ENCODE measurements at places on chromosomes 2 and 18. TPM values are rescaled to one million over a fixed set of nuclear protein-coding genes. Genes with fewer than 3 reads are reported as not detected.

The CABYR gene
- total RNA-seq: 5.6 TPM

The CPO gene
- total RNA-seq: under 0.01 TPM

The SIX3 gene
- total RNA-seq: not detected

The HAAO gene
- 2.8 TPM for total RNA-seq

The SAG gene
- not detected for total RNA-seq

The UGT1A3 gene
- not detected for total RNA-seq

The SGPP2 gene
- total RNA-seq: not detected

The IL36B gene
- total RNA-seq: not detected

The TEX44 gene
- not detected for total RNA-seq

The ACTR1B gene
- total RNA-seq: 69.9 TPM

The FEV gene
- total RNA-seq: not detected

The EPB41L3 gene
- total RNA-seq: 37.0 TPM

The TMEM182 gene
- 3.9 TPM for total RNA-seq

The HRH4 gene
- total RNA-seq: under 0.01 TPM

The ZNF521 gene
- total RNA-seq: 23.6 TPM

The STPG4 gene
- 0.33 TPM for total RNA-seq

The KIF1A gene
- not detected for total RNA-seq

The TEKT4 gene
- total RNA-seq: not detected

The BIN1 gene
- total RNA-seq: 119 TPM

The ALPP gene
- not detected for total RNA-seq

The RAPGEF4 gene
- 1.3 TPM for total RNA-seq

The NCKAP5 gene
- total RNA-seq: 2.6 TPM

The SLC19A3 gene
- 0.17 TPM for total RNA-seq

The LYPD6B gene
- total RNA-seq: not detected

The DYSF gene
- not detected for total RNA-seq

The SLC9A4 gene
- total RNA-seq: not detected

The DNAJC5G gene
- total RNA-seq: not detected

The REEP1 gene
- total RNA-seq: not detected

The MOGAT1 gene
- total RNA-seq: not detected

The UNC80 gene
- total RNA-seq: under 0.01 TPM

The GCKR gene
- total RNA-seq: 0.26 TPM

The EML6 gene
- 1.3 TPM for total RNA-seq

The FAHD2B gene
- 7.3 TPM for total RNA-seq

The NIF3L1 gene
- total RNA-seq: 21.0 TPM

The SMPD4 gene
- total RNA-seq: 11.2 TPM

The FIGN gene
- 1.5 TPM for total RNA-seq

The HNMT gene
- total RNA-seq: 139 TPM
